ENCODE measurements at places on chromosomes 12 and 14.

GRCh38 chr12:118874698-118875548 is 106.4 kb upstream of the SRRM4 start:
- DNase-seq = peak; percentile 5

- no peak for DNase-seq
Observed at GRCh38 chr14:59161561-59162175, 26.8 kb upstream of the DAAM1 start.

- DNase-seq = no peak
Observed at GRCh38 chr12:132359971-132360370, 30.6 kb upstream of the GALNT9 start.

DNA sequence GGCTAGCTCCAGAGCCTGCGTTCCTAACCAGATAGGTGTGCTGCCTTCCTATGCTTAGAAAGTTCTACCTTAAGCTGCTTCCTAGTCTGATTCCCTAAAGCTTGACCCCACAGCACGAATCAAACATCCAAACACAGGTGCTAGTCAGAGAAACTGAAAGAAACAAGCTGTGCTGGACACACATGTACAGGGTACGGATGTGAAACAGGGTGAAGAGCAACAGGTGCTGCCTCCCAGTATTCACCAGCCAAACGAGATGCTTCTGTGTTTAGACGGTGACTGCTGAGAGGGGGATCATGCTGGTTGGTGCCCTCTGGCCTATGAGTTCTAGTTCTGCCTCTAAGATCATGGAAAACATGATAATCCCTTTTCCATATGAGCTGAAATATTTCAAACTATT is 105.3 kb downstream of the GRIP1 start:
- DNase-seq = no peak

DNA sequence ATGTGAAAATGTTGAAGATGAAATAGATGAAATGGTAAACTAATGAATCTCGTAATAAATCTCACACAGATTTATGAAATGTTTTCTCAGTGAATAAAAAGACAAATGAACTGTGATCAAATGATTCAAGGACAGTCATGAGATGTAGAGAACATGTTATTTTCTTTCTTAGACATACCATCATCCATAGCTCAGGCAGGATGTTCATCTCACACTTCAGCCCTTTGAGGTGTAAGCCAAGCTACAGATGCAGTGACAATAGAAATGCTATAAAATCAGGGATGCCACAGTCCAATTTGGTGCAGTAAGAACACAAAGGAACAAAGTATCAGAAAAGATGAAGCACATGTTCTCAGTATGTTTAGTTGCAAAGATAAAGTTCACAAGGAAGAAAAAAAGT is 242.7 kb upstream of the KRR1 start:
- DNase-seq = no peak

GRCh38 chr14:30861200-30861599 is 13.2 kb upstream of the COCH start:
- DNase-seq = no peak

GRCh38 chr12:124125203-124125871 is 152.3 kb downstream of the ZNF664 start:
- DNase-seq = no peak

GRCh38 chr12:89475203-89475990 is 49.2 kb downstream of the GALNT4 start:
- no peak for DNase-seq

GRCh38 chr14:49755378-49755777 is 12.6 kb upstream of the KLHDC2 start:
- DNase-seq = no peak

- no peak for DNase-seq
Observed at GRCh38 chr14:72576258-72576657, 317.6 kb downstream of the DPF3 start.
